ENCODE measurements at places on chromosomes 6 and 20.

DNA sequence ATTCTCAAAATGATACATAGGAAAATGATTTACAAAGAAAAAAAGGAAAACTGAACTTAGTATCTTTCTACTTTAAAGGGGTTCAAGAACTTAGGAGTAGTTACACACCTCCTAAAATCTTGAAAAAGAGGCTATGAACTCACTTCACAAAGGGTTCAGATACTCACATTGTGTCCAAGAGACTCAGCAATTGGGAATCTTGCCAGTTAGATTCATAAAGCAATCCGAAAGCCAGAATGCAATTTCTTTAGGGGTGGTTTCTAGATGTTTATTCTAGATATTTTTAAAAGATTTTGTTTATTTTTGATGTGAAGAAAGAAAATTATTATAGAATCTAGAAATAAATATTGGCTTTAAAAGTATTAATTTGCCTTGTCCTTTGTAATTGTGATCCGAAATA is 1.7 kb upstream of the MYB start:
- DNase-seq = no peak

GRCh38 chr6:111794727-111795452 is 78.4 kb downstream of the FYN start:
- no peak for DNase-seq

DNA sequence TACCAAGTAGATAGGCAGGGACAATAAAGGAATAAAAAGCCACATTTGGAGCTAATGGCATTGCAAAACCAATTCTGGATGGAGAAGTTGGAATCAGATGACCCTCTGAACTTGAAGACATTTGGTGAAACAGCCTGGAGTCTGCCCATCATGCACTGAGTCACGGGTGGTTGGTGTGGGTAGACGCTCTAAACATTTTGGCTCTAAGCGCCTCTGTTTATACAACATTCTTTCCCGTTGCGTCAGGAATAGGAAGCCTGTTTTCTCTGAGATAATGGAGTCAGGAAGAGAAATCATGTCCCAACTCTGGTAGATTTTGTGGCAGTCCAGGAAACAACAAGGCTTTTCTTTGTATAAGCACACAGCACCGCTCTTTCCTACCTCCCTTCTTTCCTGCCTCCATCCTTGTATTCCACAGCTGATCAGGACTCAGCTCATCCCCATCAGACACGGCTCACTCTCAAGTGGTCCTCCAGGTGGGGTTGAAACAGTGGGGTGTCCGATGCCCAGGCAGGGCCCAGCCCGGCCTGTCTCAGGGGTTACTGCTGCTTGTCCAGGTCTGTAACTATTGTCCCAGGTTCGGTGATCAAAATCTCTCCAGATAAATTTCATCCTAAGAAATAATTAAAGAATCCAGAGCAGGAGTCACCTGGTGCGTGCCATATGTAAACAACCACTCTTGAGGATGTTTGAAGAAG is 12.1 kb upstream of the RAMACL start:
- no peak for DNase-seq

GRCh38 chr20:44422083-44422482 is 53.6 kb upstream of the TTPAL start:
- no peak for DNase-seq

DNA sequence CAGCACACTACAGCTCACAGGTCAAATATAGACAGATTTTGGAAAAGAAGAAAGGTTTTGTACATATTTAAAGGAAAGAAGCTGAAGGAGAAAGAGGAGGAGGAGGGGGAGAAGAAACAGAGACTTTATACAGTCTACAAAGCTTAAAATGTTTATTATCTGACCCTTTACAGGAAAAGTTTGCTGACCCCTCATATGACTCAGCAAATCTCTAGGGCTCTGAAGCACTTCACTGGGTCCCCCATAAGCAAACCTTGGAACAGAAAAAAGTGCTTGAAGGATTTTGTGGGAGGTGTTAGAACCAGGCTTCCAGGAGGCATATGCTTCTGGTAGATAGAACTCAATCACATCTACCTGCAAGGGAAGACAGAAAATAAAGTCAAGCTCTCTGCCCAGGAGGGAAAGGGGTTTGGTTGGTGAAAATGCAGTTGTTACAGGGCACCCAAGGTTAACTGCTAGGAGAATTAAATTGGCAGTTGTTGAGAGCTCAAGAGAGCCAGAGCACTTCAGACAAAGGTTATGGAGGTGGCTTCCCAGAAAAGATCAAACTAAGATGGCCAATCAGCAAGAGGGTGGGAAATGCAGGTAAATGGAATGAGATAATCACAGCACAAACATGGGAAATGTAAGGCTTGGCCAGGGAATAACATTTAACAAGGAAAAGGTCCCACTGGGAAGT is 207.4 kb upstream of the SGK1 start:
- DNase-seq = no peak

- no peak for DNase-seq
Measured at GRCh38 chr6:46734867-46735719, at the start of gene PLA2G7. PLA2G7 (minus strand) TSS chr6:46735375; CDS start chr6:46722891, 12,484 bp downstream.

- no peak for DNase-seq
Measured at GRCh38 chr6:26576407-26576843, 20.3 kb upstream of the ABT1 start.

DNA sequence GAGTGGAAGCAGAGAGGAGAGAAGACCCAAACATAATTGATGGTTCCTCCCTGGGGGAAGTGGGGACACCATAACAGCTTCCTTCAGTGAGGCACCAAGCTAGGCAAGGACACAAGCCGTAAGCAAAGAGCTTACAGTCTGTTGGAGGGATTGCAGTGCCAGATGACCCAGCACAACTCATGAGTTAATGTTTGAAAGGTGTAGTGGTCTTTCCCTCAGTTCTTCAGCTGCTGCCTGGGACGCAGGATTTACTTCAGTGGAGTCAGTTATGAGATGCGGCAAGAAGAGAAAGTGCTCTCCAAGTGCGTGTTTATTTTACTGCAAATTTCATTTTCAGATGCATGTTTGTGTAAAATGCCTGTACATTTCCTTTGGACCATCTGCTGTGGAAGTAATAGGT is 38.7 kb upstream of the SLC17A4 start:
- DNase-seq = no peak

GRCh38 chr6:152160346-152160745 is 352.9 kb downstream of the ESR1 start:
- DNase-seq = no peak

GRCh38 chr6:128493877-128494276 is 26.5 kb downstream of the PTPRK start:
- no peak for DNase-seq

DNA sequence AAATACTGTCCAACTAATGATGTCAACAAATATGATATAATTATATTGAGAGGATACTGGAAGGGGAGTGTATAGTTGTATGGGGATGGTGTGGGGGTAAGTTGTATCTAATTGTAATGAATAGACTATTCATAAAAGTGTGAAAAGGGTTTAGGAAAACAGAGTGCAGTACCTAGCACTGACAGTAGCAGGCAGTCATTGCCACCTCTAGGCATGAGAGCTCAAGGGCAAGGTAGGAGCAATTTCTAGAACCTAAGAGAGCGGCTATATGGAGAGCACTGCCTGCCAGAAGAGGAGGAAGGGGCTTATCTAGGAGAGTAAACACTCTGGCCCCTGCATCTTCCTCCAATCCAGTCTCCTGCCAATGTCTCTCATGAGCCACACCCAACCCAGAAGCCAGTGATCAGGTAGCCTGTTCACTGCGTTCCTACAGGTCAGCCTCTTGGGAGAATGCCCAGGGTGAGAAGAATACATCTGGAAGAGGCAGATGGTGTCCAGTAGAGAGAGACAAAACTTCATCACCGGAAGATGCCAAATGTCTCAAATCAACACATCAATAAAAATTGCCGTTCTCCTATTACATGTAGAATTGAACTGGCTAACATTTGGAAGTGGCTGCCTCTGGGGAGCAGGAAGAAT is 200.0 kb downstream of the LY86 start:
- DNase-seq = no peak

DNA sequence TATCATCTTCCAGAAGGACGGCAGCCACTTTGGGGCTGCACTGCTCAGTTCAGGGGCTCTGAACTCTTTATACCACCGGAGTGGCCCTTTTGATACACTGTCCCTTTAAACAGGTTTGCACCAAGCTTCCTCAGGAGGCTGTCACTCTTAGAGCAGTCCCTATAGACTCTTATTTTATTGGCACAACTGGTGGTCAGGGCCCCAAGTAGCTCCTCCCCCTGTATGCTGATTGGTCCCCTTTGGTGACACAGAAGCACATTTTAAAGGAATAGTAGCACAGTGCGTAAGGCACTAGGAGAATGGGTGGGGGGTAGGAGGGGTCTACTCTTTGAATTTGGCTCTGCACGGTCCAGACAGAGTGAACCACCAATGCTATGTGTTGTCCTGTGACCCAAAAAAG is 122.6 kb upstream of the MLN start:
- no peak for DNase-seq

GRCh38 chr6:137699031-137699683 is 167.9 kb upstream of the TNFAIP3 start:
- no peak for DNase-seq

DNA sequence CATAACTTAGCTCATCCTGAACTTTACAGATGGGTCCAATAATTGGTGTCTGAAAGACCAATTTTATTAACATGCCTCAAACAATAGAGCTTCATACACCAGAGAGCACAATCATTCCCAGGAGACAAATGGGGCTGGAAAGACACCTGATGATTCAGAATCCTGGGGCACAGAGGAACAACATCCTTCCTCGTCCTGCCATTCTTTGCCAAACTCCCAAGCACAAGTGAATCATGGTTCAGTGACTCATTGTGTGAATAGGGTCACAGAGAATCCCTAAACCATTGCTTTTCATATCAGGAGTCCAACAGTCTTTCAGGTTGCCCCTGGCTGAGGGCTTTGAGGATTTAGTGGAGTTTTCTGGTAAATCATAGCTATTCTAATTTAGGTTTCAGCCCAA is 266.4 kb upstream of the BMP2 start:
- DNase-seq = no peak

Data from muscle of back (tissue), 13 donors.